ENCODE measurements at places on chromosomes 11 and 22.

DNA sequence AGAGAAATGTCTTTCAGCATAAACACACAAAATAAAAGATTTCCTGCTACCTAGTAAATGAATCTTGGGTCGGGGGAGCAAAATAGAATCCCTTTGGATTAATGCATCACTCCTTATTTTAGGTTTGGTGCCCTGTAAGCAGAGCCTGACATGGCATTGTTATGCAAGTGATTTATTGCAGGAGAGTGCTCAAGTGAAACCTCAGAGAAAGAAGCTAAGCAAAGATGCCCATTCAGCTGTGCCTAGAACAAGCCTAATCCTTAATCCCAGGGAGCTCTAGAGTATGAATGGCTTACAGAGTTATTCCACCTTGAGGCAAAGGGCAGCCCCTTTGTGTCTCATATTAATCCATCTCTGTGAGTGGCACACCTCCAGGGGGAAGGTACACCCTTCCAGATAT is 21.1 kb downstream of the C11orf87 start:
- no peak for DNase-seq

GRCh38 chr11:74024261-74025029 is 15.6 kb upstream of the UCP3 start:
- no peak for DNase-seq

DNA sequence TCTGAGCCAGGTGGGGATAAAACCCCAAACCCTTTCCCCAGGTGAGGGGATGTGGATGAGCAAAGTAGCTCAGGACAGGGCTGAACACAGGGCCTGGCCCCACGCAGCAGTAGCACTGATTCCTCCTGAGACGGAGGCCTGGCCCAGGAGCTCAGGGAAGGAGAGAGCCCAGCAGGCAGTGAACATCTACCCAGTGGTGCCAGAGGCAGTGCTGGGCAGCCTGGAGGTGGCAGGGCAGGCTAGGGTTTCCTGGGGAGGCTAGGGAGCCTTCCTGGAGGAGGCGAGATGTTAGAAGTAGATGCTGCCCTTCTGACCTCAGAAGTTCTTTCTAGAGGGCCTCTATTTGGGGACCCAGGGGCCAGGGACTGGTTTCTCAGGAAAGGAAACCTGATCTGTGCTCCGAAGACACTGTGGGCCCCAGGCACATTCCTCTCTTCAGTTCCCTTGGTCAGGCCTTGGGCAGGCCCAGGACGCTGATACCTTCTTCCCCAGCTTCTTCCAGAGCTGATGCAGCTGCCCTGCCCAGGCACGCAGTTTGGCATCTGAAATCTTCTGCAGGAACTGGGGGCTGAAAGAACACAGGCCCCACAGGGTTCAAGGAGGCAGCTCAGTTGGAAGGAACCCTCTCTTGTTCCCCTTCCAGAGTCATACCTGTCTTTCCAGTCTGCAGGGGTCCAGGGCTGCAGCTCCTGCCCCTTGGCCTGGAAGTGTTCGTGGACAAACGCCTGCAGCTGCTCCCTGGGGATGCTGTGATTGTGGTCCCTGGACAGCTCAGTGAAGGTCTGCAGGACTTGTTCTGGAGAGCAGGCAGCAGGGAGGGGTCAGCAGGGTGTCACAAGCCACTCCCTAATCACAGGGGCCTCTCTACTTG is 16.8 kb downstream of the TREH start:
- DNase-seq: no peak

DNA sequence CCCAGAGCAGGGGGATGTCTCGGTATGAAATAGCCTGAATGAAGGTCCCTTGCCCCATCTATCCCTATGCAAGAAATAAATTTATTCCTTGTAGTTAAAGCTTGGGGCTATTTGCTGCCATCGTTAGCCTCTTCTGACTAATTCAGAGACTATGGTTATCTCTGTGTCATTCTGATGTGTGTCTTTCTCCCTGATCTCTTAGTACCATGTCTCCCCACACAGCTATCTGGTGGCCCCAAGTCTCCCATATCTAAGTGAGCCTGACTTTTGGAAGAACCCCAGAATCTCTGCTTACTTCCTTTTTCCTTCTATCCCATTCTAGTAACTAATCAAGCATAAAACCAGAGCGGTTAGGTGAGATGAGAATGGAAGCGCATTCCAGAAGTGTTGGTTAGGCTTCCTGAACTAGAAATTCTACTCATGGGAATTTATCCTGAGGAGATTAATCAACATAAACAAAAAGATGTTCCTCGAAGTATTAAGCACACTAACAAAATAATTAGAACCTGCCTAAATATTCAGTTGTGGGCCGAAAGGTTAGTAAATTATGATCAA is 71.4 kb upstream of the BMAL1 start:
- no peak for DNase-seq

DNA sequence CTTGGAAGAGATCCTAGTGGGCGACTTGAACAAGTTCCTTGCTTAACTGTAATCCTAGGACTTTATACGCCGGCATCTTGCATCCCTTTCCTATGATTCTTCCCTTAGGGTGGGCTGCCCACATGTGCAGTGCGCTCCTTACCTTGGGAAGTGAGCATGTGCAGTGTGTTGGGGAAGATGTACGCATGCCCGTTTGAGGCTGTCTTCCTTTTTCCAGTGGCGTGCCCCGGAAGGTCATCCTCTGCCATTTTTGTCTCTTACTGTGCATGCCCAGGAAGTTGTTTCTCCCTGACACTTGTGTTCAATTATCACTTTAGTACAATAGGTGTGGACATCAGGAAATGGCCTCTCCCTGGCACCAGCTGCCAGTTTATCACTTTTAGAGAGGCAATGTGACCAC is 936.5 kb downstream of the TBC1D22A start:
- DNase-seq: no peak

GRCh38 chr22:18023509-18024275 is 669 bp downstream of the MICAL3 start:
- DNase-seq: no peak

GRCh38 chr11:62390722-62391121 is 28.1 kb upstream of the SCGB1A1 start:
- DNase-seq: no peak

GRCh38 chr11:123216249-123216648 is 21.2 kb upstream of the CLMP start:
- DNase-seq: no peak

DNA sequence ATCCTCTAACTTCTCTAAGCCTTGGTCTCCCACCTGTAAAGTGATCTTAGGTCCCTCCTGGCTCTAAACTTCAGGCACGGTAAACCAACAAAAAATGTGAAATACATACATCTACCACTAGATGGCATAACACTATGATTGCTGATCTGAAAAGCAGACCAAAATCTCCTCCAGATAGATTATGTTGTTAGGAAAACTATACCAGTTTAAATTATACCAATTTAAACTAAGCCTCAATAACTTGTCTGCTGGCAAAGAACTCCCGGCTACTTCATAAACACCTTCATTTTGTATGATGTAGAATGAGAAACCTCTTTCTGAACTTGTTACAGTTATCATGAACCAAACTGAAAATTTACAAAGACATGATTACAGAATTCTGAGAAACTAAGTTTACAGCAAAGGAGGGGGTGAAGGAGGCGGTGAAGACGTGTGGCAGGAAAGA is 85.9 kb downstream of the SBF2 start:
- DNase-seq: peak; percentile 19

GRCh38 chr11:34641456-34641855 is 20.6 kb downstream of the EHF start:
- DNase-seq: no peak

DNA sequence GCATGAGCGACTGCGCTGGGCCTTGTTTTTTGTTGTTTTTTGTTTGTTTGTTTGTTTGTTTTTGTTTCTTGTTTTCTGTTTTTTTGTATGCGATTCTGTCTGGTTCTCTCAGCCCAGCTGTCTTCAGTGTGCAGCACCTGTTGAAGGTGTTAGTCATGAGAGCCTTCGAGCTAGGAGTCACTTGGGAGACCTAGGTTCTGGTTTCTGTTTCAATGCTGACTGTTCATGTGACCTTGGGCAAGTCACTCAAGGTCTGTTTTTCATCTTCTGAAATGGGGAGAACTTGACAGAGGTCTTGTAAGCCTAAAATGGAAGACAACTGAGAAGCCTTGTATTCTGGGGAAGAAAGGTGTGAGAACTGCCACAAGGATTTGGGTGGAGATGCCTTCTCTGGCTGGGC is 1.8 kb downstream of the DCPS start:
- DNase-seq: no peak

DNA sequence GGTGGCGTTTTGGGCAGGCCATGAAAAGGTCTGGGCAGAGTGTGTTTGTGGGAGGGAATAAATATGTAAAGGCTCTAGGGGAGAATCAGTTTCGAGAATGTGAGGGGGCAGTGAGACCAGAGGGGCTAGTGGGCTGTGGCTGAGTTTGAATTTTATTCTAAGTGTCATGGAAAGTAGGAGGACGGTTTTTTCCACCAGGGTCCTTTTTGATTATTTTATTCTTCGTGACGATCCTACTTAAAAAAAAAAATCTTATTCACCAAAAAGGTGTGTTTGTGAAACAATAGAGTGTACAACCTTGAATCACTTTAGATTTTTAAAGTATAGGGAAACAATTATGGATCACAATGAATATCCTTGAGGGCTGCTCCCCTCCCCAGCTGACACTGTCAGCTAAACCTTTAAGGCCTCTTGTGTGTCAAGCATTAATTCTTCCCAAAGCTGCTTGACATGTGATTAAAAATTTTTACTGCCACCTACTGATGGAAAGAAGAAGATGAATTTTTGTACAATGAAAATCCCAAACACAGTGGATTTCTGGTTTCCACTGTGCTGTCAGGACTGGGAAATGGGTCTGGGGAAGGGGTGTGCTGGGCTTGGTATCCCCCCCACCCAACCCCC is 107.5 kb upstream of the OR4B1 start:
- peak; percentile 25 for DNase-seq

DNA sequence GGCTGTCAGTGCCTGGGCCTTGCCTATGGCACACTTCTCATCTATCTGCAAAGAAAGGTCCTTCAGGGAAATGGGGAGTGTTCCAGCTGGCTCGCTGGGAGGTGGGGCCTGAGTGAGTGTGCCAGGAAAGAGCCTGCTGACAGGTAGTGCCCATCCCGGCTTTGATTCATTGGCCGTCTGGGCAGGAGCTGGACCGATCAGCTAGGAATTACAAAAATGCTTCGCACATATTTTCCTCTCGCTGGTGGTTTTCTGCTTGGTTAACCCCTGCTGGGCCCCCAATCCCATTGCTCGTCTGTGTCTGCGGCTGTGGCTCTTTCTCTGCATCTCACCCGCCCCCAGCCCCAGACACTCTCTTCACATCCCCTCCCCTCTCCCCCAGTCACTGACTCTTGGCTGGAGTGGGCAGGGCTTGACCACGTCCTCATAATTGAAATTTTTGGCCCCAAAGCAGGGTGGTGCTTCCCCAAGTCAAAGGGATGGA is 10.8 kb downstream of the LIF start:
- no peak for DNase-seq

DNA sequence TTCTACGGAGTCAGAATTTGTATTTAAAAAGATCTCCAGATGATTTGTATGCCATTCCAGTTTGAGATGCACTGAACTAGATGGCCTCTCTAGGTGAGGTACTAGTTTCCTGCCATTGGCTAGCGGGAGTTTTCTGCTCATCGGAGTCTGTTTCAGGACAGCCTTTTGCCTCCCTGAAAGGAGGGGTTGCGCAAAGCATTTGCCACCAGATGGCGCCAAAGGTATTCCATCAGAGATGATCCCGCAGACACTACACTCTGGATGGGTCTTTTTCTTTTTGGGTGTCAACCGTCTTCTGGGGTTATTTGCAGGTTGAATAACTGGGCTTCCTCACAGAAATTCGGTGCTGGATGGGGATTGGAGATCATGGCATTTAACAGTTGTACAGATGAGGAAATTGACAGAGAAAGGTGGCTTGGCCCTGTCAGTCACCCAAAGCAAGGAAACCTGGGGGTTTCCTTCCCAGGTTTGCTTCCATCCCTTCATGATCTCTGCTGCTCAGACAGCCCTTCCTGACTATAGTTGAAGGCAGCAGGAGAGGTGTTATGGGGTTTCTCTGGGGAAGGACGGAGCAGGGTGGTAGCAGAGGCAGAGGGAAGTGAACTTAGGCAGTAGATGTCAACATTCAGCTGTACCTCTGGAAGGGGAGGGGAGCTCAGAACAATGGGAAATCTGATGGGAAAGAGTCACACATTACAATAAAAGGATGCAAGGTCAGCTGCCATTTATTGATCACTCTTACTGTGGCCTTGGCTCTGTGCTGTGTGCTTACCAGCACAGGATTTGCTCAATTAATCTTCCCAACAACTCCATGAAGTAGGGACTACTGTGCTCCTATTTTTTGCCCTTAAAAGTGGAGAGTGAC is 81.6 kb downstream of the CCDC81 start:
- DNase-seq: peak; percentile 60

GRCh38 chr11:93729129-93729616 is 12.1 kb downstream of the TAF1D start:
- no peak for DNase-seq

DNA sequence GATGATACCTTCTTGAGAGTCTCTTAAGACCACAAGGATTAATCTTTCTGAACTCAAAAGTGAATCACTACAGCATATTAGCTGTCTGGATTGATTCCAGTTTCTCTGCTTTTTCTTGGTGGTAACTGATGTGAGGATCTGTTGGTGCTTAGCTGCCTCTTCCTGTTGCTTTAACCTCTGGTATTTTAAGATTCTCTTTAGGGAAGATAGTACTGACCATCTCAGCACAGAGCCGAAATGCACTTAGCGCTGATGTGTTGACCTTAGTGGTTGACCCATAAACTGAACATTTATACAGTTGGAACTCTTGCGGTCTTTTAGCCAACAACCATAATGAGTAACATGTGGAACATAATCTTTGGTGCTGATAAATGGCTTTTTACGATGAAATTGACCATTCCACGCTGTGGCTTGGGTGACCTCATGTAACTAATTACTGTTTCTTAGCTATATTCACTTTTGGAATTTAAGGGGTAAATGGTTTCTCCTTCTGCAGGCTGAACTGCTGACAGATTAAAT is 33.7 kb downstream of the APLP2 start:
- no peak for DNase-seq

GRCh38 chr11:68317147-68317785 is 4.9 kb downstream of the LRP5 start:
- DNase-seq: no peak

- no peak for DNase-seq
These were observed 188.2 kb downstream of the DBX1 start for GRCh38 chr11:19972091-19972490.

GRCh38 chr11:57896361-57897145 is 127.1 kb upstream of the OR9Q1 start:
- DNase-seq: no peak
